ENCODE measurements at places on chromosomes 12 and 14.

DNA sequence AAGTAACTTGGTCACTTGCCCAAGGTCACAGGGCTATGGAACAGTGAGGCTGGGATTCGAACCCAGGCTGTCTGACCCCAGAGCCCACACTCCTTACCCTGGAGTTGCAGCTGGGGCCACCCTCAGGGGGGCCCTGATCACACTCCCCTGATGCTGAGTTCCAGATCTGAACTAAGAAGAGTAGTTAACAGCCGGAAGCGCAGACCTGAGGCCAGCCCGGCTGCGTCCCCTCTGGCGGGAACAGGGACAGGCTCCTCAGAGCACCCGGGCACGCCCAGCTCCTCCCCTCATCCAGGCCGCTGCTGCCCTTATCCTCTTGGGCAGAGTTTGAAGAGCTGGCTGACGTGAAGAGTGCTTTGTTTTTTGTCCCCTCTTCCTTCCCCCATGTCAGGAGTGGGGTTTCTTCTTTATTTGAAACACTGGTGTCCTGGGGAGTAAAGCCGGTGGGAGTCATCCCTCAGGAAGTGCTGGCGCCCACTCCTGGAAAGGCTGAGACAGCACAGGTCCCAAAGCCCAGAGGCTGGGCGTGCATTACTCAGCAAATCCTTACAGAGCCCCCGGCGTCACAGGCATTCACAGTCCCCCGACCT, 8.7 kb downstream of the PHB2 start:
- peak; percentile 63 for DNase-seq

DNA sequence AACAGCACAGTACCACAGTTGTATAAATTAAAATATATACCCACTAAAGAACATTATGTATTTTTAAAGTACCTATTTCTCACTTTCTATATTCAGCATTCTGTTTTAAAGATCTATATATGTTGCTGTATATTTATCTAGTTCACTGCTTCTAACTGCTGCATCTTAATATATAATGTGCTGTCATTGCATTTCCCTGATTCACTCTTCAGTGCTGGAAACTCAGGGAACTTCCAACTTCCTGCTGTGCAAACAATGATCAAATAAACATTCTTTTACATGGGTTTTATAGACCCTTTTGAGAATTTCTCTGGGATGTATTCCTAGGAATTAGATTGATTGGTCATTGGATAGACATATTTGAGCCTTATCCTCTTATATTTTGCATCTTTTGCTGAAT, 379.1 kb downstream of the APAF1 start:
- no peak for DNase-seq

DNA sequence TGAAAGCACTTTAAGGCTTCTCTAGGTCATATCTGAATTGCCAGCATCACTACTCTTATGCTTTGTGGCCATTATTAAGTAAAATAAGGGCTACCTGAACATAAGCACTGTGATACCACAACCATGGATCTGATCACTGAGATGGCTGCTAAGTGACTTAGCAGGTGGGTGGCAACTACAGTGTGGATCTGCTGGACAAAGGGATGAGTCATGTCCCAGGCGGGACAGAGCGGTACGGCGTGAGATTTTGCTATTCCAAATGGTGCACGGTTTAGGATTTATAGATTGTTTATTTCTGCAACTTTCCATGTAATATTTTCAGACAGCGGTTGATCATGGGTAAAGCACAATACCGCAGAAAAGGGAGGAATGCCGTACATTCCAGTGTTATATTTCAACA, 39.4 kb downstream of the MLXIP start:
- no peak for DNase-seq

- DNase-seq, result no peak
These were observed 76.2 kb downstream of the KIF26A start for GRCh38 chr14:104214431-104215218.

GRCh38 chr14:102579696-102580549, 12.5 kb upstream of the RCOR1 start:
- DNase-seq, result no peak
